ENCODE measurements at places on chromosomes 13 and 19. TPM values are rescaled to one million over a fixed set of nuclear protein-coding genes. Genes with fewer than 3 reads are reported as not detected.

Gene KASH5
- not detected for total RNA-seq

Gene ZSCAN1
- total RNA-seq, result 1.5 TPM

Gene GPR183
- total RNA-seq, result 6.3 TPM

Gene MIA
- 127 TPM for total RNA-seq

Gene ZNF570
- total RNA-seq, result 4.5 TPM

Gene C13orf42
- total RNA-seq, result not detected

Gene LRRC63
- not detected for total RNA-seq

Gene IQCN
- total RNA-seq, result 6.3 TPM

Gene ADM5
- 4.3 TPM for total RNA-seq

Gene PCDH9
- 12.0 TPM for total RNA-seq

Gene FFAR2
- total RNA-seq, result 0.22 TPM

Gene ZNF573
- total RNA-seq, result 11.2 TPM

Gene ZNF567
- 8.1 TPM for total RNA-seq

Gene DAND5
- total RNA-seq, result not detected
